Retinal pigment epithelial cell (primary cell): ENCODE measurements at places on chromosomes 1 and 21.

- no peak for DNase-seq
Observed at GRCh38 chr1:13751458-13751871, 51.5 kb downstream of the PRDM2 start.

DNA sequence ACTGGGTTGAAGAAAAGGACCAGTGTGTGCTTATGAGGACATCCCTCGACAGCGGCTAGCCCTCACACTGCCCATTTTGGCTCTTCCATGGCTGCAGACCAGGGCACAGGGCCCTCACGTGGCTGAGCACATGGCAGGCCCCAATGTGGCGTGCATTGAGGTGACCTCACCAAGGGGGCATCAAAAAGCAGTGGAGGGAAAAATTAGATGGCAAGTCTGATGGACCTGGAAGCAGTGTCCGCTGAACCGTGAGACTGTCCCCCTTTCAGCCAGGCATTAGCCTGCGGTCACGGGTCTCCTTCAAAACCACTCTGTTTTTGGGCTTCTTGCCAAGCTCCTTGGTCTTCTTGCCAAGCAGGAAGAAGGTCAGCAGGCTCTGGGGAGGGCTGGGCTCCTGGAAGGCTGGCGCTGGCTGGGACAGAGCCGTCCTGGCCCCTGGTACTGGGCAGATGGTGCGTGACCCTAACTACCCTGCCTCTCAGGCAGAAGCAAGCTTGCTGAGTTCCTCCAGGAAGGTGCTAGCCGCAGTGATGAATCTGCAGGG, 30.8 kb downstream of the TRIM67 start:
- peak; percentile 96 for DNase-seq

GRCh38 chr21:36316872-36317484, 3.0 kb upstream of the MORC3 start:
- DNase-seq: no peak

DNA sequence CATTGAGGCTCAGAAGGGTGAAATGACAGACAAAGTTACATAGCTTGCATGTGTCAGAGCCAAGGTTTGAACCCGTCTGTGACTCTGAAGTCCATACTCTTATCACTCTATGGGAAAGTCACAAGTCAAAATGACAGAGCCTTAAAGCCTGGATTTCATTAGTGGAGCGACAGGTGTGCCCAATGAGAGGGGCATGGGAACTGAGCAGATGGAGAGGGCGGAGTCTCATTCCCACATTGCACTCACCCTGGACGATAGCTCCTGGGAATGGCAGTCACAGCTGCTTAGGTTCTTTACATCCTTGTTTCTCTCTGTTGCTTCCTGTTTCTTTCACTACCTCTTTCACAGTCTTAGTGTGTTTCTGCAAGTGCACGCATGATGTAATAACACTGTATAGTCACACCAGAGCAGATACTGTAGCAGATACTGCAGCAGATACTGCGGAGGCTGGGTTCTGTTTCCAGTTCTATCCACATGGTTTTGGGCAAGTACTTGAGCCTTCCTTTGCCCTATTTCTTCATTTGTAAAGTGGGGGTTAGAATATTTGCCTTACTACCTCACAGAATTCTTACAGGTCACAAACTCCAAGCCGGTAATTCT, 127.2 kb downstream of the ZSCAN20 start:
- DNase-seq: no peak

GRCh38 chr1:76035053-76035452, 39.5 kb upstream of the ST6GALNAC3 start:
- no peak for DNase-seq

DNA sequence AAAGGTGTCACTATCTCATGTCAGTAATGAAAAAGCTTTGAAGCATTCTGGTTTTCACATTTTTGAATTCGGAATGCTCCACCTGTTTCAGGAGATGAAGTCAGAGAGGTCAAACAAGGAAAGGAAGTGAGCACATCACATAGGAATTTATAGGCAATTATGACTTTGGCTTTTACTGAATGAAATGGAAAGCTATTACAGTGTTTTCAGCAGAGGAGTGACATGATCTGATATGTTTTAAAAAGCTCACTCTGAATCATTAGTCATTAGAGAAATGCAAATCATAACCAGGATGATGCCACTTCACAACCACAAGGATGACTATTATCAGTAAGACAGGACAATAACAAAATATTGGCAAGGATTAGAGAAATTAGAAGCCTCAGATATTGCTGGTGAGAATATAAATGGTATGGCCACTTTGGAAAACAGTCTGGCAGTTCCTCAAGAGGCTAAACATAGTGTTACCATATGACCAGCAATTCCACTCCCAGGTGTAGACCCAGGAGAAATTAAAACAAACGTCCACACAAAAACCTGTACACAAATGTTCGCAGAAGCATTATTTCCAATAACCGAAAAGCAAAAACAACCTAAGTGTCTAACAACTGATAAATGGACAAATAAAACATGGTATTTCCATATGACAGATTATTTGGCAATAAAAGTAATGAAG, 7.5 kb downstream of the TAF1A start:
- no peak for DNase-seq

DNA sequence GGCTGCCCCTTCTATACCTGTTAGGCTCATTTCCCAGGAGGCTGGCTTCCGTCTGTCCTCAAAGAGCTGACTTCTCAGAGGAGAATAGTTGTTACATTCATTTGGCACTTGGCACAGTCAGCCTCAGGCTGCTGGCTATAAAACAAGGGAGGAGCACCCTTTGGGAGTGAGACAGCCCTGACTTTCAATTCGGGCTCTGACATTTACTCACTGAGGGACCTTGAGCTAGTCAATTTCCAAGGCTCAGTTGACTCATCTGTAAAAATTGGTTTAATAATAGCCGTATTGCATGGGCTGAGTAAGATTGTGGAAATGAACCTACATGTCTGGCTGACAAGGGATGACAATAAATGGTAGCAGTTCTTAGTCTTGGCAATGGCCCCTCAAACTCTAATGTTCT, 13.7 kb downstream of the ALX3 start:
- no peak for DNase-seq

DNA sequence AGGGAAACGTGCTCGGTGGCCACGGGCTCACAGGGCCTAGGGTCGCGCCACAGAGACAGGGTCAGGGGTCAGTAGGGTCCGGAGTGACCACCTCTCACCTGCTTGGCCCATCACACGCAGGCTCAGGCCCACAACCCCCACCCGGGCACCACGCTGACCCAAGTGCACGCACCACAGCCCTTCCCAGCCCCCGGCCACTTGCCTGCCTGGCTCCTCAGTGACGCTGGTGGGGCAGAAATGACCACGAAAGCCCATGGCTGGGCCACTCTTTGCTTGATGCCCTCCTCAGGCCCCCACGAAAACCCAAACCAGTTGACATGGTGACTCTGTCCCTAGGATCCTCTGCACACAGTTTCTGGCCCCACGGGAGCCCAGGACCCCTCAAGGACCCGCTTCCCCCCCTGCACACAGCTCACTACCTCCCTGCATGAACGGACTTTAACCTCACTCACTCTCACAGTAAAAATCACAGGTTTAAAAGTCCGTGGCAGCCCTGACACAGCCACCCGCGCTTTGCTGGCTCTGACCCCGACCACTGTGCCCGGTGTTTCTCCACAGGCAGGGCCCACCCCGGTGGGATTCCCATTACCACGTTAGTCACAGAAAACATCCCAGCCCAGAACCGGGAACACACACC, 20.7 kb downstream of the NADK start:
- no peak for DNase-seq

- DNase-seq: no peak
Observed at GRCh38 chr1:164188497-164188896, 370.5 kb upstream of the PBX1 start.

- no peak for DNase-seq
Observed at GRCh38 chr1:59044535-59045121, 252.3 kb upstream of the FGGY start.

DNA sequence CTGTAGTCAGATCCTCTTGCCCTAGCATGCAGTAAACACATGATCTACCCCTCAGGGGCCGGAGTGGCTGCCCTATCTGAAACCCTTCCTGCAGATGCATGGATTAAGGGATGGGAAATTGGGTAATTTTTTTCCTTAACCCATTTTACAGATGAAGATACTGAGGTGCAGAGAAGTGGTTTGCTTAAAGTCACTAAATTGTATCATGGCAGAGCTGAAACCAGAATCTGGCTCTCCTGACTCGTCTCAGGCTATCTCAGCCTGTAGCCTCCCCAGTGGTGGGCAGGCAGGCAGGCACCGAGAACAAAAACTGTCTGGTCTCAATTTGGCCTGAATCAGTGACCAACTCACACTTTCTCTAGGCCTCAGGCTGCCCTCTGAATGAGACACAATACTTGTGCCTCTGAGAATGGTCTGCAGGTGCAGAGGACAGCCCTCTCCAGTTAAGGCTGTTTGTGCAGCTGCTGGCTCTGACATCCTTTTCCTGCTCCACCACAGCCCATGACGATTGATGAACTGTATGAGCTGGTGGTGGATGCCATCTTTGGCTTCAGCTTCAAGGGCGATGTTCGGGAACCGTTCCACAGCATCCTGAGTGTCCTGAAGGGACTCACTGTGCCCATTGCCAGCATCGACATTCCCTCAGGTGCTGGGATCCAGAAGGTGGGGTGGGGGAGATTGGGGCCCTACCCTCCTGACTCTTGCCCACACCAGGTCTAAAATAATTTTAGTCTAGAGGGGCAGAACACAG, 1.5 kb downstream of the NAXE start:
- no peak for DNase-seq

DNA sequence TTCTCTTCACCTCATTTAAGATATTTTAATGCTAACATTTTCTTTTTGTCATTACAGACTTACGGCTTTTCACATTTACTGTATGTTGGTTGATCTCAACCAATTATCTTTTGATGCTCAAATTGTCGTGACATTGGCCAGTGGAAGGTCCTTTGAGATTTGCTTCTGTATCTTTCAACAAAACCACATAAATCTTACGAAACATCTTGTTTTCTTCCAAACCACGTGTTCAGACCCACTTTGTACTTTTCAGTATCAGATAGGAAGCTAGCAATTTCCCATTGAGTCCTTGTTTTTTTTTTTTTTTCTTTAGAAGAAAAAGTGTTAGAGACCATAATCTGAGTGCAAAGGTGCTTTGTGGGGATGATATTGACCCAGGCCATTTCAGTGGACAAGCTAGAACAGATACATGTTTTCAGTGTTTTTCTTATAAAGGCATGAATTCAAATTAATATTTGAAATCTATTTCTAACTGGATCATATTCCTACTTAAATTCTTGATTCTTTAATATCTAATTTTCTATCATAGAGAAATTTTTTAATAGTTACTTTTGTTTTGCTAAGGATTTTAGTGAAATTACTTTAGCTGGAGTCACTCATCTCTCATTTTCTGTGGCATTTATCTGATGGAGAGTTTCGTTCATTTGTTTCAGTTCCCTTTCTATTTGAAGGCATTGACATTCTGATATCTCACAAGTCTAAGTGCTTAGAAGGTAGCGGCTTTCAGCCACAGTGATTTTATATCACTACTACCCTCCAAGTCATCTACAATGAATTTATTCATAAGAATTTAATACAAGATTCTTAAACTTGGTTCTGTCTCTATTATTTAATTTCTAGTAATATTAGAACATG, 26.7 kb downstream of the ATG4C start:
- DNase-seq: no peak

DNA sequence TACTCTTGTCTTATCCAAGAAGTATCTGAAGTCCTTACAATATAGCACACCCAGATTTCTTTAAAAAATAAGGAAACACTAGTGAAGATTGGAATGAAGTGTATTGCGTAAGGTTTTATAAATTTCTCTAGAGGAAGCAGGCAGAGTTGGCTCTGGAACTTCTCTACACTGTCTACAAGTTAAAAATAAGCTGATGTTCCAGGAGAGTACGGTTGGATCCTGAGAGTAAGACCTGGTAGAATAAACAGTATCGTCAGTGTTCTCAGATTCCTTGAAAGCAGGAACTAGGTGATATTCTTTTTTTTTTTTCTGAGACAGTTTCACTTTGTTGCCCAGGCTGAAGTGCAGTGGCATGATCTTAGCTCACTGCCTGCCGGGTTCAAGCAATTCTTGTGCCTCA, 107.9 kb downstream of the USP25 start:
- DNase-seq: no peak

DNA sequence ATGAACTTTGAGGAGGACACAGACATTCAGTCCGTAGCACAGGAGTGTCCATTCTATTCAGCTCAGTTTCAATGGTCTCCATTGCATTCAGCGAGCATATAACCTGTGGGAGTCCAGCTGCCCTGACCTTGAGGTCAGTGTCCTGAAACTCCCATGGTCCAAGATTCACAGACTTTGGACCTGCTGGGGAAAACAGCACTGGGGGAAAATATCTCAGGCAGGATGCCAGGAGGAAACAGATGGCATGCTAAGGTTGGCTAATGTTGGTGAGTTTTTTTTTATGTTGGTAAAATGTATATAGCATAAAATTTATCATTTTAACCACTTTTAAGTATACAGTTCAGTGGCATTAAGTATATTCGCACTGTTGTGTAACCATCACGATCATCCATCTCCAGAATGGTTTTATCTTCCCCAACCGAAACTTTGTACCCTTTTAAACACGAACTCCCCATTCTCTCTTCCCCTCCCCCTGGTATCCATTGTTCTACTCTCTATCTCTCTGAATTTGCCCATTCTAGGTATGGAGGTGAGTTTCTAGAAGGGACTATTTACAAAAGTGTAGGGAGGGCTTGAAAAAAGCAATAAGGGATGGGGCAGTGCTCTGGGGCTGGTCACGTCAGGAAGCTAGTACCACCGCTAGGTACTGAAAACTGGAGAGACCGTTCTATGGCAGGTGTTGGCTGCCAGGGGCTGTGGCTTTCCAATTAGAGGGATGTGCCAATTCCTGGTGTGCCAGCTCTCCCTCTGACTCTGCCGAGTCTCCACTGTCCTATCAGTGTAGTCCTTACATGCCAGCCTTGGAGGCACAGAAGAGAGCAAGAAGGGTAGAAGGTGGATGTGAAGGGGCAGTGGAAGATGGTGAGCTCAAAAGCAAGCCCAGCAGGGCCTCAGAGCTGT, 85.3 kb downstream of the FOXD2 start:
- DNase-seq: no peak

- DNase-seq: no peak
Observed at GRCh38 chr1:193537266-193538002, 351.0 kb upstream of the B3GALT2 start.

- no peak for DNase-seq
Observed at GRCh38 chr1:17099616-17100340, 19.5 kb downstream of the PADI2 start.

GRCh38 chr1:203300441-203301330, 4.6 kb upstream of the BTG2 start:
- DNase-seq: no peak

DNA sequence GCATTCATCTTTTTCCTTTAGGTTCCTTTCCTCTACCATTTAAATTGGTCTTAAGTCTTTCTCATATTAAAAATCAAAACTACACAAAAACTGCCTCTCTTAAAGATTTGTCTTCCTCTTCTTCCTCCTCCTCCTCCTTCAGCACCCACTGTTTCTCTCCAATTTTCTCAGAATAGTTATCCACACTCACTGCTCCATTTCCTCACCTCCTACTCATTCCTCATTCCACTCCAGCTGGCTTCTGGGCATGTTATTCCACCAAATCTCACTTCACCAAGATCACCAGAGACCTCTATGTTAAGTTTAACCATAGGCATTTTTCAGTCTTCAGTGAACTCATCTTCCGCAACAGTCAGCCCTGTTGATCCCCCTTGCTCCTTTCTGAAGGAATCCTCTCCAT, 173.7 kb downstream of the SLC35F3 start:
- DNase-seq: no peak
